Upper lobe of right lung (tissue), 1 donor: ENCODE measurements at places on chromosomes 12 and 14.

DNA sequence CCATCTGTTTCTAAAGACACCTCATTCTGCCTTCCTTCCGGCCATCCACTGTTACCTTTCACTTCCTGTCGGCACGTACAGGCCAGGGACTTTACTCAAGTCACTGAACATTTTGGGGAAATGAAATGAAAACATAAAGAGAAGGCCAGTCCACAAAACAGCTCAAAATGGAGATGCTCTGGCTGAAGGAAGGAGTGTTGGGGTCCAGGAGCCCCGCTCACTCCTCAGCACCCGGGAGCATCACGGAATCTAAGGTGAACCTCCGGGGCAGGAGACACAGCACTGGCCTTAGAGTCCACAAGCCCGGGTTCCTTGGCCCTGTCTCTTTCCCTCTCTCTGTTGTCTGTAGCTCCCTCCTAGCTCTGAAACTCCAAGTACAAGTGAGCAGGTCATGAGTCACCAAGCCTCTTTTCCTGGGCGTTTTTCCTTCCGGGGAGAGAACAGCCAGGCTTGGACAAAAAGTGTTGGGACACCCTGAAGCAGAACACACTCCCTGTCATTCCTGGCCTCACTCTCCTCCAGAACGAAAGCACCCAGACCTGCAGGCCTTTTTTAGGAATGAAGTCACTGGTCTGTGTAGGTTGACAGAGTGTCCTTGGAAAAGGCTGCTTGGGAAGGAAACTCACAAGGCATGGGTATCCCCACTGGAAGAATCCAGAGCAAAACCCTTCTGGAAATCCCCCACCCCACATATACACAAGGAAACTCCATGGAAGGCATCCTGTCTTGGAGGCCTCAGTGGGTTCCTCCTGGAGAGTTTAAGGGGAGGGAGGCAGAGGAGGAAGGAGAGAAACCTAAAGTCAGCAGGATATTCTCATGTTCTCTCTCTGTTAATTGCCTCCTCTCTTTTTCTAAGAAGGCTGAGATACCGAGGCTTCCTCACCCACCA lies 245.3 kb downstream of the ZFP36L1 start:
- no peak for DNase-seq

- DNase-seq, result no peak
These were observed 276.3 kb upstream of the CRY1 start for GRCh38 chr12:107369679-107370078.

- no peak for DNase-seq
These were observed 3.6 kb upstream of the SLC7A8 start for GRCh38 chr14:23186913-23187654.

DNA sequence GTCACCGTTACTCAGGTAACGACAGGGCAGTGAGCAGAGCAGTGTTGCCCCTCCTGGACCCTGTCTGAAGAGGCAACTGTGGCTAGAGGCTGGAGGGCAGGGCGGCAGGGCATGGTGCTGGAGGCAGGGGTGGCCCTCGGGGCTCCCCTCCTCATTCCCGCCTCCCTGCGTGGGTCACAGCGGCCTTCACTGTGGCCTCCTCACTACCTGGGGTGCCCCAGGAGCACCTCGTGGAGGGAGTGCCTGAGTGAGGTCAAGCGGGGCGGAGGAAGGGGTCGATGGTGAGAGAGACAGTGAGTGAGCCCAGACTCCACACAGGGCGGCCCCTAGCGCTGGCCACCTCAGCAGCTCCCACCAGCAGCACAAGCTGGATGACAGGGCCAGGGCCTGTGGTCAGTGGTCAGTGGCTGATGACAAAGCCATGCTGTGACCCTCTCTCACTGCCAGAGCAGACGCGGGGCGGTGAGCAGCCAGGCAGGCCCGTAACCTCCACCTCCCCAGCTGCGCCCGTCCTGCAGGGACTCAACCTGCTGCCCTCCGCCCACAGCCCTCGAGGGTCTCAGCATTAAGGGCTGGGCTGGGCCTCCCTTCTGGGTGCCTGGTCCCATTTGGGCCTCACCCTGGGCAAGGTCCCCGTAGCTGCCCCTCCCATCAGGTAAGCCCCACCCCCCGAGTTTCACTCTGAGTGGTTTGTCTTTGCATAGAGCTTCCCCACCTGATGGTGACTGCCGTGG lies 17.8 kb downstream of the GPR132 start:
- DNase-seq, result no peak

GRCh38 chr12:113852264-113852663 lies 113.9 kb downstream of the RBM19 start:
- DNase-seq, result no peak

DNA sequence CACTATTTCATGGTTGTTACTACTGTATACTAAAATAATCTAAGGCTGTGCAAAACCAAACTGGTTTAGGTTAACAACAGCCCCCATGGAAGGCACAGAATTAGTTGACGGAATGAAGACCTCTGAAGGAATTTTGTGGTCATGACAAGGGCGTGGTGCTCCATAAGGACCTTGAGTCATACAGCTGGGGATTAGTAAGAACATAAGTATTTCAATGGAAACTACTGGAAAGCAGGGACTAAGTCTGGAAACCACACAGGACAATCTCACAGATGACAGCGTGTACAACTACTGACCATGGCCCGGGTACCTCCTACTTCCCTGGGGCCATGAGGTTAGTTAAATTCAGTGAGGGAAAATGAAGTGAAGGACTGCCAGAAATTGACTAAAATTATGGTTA lies 98.5 kb upstream of the PLEKHA5 start:
- DNase-seq, result no peak

- no peak for DNase-seq
These were observed 205.0 kb downstream of the BMP4 start for GRCh38 chr14:53751650-53752049.

GRCh38 chr14:34733245-34733644 lies 18.9 kb upstream of the CFL2 start:
- DNase-seq, result no peak

GRCh38 chr12:24561882-24562770 lies 386.8 kb downstream of the BCAT1 start:
- peak; percentile 88 for DNase-seq

DNA sequence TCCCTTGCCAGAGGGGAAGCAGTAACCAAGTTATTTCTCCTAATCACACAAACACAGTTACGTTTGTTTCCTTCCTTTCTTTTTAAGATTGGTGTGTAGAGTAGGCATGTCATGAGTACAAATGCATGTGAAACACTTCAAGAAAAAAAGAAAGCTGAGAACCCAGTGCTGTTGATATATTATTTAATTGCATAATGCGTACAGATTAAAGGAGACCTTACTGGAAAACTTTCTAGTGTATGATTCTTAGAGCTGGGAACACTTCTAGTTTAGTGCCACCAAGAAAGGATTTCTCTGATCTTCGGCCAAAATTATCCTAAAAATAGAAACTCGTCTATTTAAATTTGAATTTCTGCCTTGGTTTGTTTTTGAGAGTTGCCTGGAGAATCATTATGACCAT lies 365.5 kb downstream of the CCDC91 start:
- DNase-seq, result no peak

GRCh38 chr12:3333583-3333982 lies 157.4 kb upstream of the PRMT8 start:
- no peak for DNase-seq

GRCh38 chr12:52735106-52735505 lies 31.8 kb upstream of the KRT77 start:
- DNase-seq, result no peak

- DNase-seq, result no peak
These were observed 11.4 kb upstream of the NOPCHAP1 start for GRCh38 chr12:104974626-104975290.

- peak; percentile 50 for DNase-seq
These were observed 10.6 kb downstream of the ACVRL1 start for GRCh38 chr12:51917746-51918453.

GRCh38 chr12:19183121-19183838 lies 53.7 kb downstream of the PLEKHA5 start:
- DNase-seq, result no peak

DNA sequence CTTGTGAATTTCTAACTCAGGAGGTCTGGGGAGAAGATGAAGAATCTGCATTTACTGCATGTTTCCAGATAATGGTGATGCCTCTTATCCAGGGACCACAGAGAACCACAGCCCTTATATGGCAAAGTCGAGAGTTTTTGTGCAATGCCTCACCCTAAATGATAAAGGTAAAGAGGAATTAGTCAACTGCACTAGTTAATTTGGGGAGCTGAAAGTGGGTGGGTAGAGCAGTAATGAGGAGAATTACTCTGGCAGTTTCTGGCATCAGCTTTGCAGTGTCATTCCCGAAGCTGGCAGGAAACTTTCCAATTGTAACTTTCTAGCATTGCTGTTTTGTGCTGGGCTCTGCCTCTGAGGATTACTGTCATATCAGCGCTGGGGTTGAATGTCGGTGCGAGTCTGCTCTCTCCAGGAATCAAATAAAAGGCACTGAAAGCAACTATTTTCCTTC lies 10.3 kb downstream of the EGLN3 start:
- DNase-seq, result no peak

- DNase-seq, result no peak
These were observed 45.0 kb upstream of the AMN1 start for GRCh38 chr12:31773867-31774266.

DNA sequence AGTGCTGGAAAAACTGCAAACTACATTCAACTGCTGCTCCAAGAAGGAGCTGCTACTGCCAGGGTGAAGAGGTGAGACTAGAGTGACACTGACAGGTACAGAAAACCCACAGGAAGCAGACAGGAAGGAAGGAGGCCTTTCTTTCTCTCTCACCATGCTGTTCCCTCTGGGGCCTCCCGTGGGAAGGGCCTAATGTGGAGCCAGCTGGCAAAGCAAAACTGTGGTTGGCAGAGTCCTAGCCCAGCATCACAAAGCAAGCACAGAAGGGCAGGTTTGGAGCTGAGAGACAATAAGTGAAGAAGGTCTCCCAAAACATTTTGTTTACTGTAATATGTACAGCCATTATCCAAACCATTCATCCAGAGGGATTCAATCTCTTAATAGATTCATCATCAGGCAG lies 122.5 kb upstream of the MAX start:
- no peak for DNase-seq

GRCh38 chr14:95155045-95155444 lies 2.3 kb downstream of the DICER1 start:
- no peak for DNase-seq

- no peak for DNase-seq
These were observed 9.7 kb downstream of the MPHOSPH9 start for GRCh38 chr12:123223241-123223668.

DNA sequence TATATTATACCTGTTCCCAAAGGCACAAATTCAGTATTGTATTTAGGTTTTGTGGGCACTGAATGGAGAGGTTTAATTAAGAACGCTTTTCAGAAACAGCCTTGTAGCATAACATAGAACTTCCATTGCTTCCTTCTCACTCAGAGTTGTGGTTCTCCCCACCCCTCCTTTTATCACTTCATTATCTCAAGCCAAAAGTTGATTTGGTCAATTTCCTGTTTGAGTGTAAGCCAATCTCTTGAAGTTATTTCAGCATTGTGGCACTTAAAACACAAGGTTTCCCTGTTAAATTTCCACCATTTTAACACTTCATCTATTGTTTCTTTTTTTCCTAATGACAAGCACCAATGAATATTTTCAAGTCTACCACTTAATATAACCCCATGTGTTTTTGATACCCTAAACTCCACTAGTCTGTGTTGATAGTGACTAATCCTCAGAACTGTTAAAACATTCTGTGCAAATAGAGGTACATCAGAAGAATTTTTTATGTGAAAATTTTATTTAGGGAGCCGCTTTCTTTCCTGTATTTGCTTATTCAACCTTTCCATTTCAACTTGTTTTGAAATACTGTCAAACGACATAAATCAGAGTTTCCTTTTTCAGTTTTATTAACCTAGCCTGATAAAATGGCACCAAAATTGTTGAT lies 340.1 kb downstream of the BCAT1 start:
- no peak for DNase-seq

GRCh38 chr12:125093681-125094330 lies 28.6 kb downstream of the AACS start:
- no peak for DNase-seq

GRCh38 chr12:24360057-24360456 lies 410.6 kb upstream of the SOX5 start:
- no peak for DNase-seq

DNA sequence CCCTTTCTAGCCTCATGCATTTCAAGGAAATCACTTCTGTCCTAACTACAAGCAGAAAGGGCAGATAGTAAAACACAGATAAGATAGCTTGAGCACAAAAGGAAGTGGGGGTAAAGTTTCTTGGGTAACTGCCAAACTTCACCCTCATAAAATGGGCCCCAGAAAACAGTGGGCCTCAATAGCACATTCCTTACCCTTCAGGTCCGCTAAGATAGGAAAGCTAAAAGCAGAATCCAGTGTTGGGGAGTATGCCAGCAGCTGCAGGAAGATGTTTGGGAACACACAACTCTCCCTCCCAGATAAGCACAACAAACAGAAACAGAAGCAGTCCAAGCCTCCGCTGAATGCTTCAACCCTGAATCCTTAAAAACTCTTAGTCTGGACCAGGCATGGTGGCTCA lies 110.9 kb upstream of the MGAT4C start:
- DNase-seq, result no peak

GRCh38 chr12:80589077-80589476 lies 118.4 kb upstream of the MYF6 start:
- DNase-seq, result no peak

DNA sequence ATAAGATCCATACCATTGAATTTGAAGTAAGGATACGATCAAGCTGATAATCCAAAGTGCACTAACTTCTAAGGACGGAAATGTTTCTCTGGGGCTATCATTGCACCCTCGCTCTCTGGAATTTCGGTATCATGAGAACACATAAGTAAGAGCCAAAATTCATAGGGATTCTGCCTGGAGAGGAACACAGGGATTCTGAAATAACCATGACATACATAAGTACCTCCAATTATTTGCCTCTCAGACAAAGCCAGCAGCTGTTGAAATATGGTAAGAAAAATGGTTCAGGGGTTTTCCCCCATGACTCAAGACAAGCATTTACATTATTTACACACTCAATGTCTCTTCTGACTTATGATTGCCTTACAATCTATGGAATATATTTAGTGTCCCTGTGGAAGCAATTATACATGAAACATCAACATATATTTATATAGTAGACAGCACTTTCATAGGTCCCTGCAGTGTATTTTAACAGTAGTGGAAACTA lies 1123.6 kb upstream of the SEL1L start:
- DNase-seq, result no peak

DNA sequence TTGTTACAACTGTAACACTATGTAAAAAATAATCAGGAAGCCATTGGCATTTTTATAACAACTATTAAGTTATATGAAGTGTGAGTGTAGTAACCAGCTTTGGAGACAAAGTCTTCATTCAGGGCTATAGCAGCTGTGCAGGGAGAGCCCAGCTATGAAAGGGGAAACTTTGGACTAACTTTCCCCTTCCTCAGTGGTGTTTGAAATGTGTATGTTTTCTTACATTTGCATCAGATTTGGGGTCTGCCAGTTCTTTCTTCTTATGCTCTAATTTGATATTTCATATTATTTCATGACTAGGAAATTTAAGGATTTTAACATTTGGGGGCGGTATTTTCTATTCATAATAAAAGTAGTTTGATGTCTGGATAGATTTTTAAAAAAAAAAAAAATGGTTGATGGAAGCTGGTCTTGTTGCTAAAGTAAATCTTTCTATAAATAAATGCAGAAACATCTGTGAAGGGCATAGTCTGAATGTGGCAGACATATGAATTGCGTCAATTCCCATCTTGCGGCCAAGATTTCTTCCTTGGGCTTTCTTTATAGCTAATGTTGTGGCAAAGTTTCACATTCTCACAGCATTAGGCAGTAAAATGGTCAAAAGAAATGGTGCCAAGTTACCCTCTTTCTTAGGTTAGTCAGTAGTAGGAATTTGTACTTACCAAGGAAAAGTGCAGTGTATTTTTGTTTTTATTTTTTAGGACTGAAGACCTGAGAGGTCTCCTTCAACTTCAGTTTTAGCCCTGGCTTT lies 35.6 kb downstream of the RASSF8 start:
- no peak for DNase-seq
